Activated CD4-positive, alpha-beta T cell treated with anti-CD3 and anti-CD28 coated beads, Interleukin-2, amount 10 ng/mL, durations not matched to agents 7 days and 5 days (primary cell): ENCODE measurements at places on chromosomes 5 and 9. TPM values are rescaled to one million over a fixed set of nuclear protein-coding genes. Genes with fewer than 3 reads are reported as not detected.

DNA sequence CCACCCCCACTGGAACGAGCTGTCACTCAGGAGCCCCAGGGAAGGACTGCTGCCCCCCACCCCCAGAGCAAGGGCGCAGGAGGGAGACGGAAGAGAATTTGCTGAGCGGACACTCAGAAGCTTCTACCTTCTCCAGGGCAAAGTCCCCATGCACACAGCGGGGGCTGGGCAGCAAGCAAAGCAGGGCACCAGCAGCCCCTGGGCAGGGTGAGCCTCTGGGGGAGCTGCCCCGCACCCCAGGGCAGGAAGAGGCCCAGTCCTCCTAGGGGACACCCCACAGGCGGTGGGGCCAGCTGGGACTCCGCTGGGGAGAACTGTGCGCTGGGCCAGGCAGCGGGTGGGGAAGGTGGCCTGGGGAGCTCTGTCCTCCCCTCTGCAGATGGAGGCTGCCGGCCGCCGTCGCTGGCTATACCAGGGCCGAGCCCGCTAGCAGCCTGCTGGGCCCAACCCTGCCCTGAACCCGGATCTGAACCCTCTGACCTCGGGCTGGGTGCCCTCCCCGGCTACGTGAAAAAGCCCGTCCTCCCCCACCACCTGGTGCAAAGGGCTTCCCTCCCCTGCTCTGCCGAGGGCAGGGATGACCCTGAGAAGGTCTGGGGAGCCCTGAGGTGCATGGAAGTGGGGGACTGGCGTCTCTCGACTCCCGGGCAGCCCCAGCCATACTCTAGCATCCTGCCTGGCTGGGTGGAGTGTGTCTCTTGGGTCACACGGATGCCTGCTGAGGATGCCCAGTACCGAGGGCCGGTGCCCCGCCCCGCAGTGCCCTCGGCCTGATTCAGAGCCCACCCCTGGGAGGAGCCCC lies 597 bp upstream of the SLC34A3 start:
- no peak for DNase-seq

Gene PFN3
- total RNA-seq: not detected

DNA sequence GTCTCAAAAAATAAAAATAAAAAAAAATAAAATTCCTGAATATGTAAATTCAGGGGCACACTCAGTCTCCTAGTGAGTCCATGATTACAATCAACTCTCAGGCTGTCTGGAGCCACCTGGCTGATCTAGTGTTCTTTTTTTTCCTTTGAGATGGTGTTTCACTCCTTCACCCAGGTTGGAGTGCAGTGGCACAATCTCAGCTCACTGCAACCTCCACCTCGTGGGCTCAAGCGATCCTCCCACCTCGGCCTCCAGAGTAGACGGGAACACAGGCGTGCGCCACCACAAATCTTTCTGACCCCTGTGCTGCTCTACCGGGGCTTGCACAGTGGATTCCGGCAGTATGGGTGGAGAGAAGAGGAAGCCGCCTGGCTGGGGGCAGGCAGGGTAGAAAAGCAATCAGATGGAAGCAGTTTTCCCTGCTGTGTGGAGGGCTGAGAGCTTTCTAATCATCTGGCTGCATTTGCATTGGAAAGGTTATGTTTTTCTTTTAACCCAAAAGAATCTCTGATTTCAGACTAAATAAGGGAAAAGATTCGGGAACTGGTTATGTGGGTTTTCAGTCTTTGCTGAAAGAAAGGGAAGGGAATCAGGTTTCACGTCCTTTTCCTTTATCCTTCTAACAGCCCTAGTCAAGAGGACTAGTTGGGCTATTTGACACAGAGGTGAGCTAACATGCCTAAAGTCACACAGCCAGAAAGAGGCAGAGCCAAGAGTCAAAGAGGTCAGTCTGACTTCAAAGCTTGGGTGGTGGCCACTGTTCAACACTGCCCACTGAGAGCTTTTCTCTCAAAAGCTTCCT lies 26.3 kb upstream of the CORO2A start:
- no peak for DNase-seq

GRCh38 chr5:10914741-10915480 lies 153.9 kb upstream of the DAP start:
- no peak for DNase-seq
